MV-4-11 (cell line): ENCODE measurements at places on chromosomes 3 and 15.

GRCh38 chr3:116824208-116824607 is 114.6 kb downstream of the TUSC7 start:
- DNase-seq = peak; percentile 18

GRCh38 chr15:35603301-35603700 is 57.3 kb upstream of the DPH6 start:
- DNase-seq = no peak

- DNase-seq = no peak
Measured at GRCh38 chr3:24513463-24513862, 18.8 kb upstream of the THRB start.

- DNase-seq = no peak
Measured at GRCh38 chr15:99716540-99717095, 16.6 kb downstream of the LYSMD4 start.

DNA sequence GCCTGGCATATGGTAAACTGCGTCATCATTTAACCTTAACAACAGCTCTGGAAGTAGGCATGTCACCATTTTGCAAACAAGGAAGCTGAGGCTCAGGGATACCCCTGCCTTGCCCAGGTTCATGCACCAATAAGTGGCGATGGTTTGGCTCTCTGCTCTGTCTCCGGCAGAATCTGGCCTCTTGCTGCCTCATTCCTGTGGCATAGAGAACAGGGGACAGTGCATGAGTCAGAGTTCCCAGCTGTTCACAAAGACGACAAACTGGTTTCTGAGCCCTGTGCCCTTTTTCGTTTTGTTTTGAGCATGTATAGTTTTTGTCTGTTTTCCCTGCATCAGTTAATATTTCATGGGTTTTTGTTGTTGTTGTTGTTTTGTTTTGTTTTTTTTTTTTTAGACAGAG is 236.8 kb downstream of the OPA1 start:
- peak; percentile 21 for DNase-seq

- no peak for DNase-seq
Measured at GRCh38 chr15:40146037-40146436, 14.8 kb upstream of the BUB1B start.

- DNase-seq = peak; percentile 89
Measured at GRCh38 chr15:78108300-78109084, 16.1 kb downstream of the SH2D7 start.

GRCh38 chr3:15556512-15556911 is 35.0 kb upstream of the COLQ start:
- DNase-seq = peak; percentile 97

GRCh38 chr3:133121450-133121849 is 83.3 kb downstream of the TMEM108 start:
- no peak for DNase-seq

- peak; percentile 82 for DNase-seq
Measured at GRCh38 chr3:168047190-168047795, 48.4 kb downstream of the GOLIM4 start.

DNA sequence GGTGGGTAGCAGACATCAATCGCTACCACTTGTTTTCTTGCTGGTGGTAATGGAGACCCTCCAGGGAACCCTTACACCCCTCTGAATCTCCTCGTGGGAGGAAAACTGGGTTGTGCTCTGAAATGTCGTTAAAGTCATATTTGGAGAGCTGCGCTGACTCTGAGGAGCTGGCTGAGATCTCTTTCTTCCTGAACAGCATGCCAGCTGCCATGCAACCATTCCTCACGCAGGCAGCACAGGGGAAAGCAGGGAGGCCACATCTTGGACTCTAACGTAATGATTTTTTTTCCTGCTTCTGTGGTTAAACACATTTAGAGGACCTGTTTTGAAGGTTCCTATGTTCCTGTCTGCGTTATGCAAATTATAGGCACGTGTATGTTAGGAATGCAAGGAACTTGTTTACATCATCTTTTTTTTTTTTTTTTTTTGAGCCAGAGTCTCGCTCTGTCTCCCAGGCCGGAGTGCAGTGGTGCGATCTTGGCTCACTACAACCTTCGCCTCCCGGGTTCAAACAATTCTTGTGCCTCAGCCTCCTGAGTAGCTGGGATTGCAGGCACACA is 156.7 kb downstream of the TJP1 start:
- no peak for DNase-seq

- no peak for DNase-seq
Measured at GRCh38 chr3:86949850-86950249, 41.1 kb downstream of the VGLL3 start.

DNA sequence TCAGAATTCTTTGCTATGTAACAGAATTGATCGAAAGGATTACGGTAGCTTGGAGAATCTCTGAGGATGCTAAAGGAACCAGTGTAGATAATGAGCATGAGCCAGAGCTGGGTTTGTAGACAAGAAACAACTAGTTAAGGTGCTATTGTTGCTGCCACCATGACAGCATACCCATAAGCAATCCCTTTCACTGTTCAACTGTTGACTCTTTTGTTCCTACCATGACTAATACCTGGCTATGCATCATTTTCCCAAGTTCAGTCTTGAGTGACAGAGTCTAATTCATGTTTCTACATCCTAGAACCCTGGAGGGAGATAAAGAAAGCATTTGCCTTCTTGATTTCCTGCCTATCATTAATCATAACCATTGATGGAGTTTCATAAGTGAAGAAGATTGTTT is 600.3 kb downstream of the OTOL1 start:
- DNase-seq = no peak

DNA sequence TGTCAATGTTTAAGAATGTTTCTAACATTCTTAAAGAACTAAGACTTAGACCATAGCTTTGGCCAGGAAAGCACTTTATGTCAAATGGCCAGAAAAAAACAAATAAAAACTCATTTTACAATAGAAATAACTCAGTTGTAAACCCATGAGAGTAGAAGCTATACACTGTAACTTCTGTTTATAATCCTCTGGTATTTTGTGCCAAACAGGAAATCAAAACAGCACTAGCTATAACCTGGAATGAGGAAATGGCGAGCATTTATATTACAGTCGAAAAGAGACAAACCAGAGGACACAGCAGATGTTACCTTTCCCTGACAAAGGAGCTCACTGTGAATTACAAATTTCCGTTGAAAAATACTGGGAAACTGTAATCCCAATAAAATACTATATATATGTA is 10.3 kb downstream of the GK5 start:
- no peak for DNase-seq

DNA sequence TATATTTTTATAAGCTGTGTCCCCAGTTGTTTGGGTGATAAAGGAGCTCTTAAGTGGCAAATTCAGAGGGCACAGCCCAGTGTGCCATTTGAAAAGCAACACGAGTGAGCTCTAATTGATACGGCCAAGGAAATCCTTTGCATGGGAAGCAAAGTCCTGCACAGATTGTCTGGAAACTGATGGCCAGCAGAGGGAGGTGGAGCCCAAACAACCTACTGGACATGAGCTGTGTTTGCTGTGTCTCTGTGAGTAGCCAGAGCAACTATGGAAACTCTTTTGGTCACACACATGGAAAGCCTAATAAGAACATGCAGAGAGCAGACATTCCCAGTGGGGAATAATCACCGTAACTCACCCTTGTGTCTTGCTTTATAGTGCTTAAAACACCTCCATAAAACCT is 24.4 kb downstream of the ONECUT1 start:
- no peak for DNase-seq

GRCh38 chr3:115469649-115470048 is 153.7 kb upstream of the GAP43 start:
- no peak for DNase-seq

- DNase-seq = no peak
Measured at GRCh38 chr3:177776661-177777101, 579.4 kb upstream of the TBL1XR1 start.

GRCh38 chr15:67188551-67189218 is 65.8 kb downstream of the AAGAB start:
- DNase-seq = no peak

DNA sequence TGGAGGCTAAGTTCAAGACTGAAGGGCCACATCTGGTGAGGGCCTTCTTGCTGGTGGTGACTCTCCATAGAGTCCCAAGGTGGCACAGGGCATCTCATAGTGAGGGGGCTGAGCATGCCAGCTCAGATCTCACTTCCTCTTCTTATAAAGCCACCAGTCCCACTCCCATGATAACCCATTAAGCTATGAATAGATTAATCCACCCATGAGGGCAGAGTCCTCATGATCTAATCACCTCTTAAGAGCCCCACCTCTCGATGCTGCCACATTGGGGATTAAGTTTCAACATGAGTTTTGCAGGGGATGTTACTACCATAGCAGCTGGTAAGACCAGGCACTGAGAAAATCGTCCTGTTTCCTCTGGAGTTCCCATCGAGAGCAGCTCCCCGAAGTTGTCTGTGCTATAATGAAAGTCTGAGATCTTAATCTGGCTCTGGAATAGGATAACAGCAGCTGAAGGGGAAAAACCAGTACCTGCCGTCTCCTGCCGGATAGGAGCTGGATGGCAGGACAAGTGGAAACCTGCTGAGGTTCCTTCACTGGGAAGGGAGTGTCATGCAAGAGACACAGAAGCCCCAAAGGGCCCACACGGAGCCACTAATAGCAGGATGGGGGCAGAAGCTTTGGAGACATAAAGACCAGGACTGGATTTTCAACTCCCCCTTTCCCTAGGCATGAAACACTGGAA is 79.5 kb upstream of the EPHB3 start:
- no peak for DNase-seq

GRCh38 chr3:189108067-189108466 is 63.7 kb upstream of the TPRG1 start:
- DNase-seq = no peak

DNA sequence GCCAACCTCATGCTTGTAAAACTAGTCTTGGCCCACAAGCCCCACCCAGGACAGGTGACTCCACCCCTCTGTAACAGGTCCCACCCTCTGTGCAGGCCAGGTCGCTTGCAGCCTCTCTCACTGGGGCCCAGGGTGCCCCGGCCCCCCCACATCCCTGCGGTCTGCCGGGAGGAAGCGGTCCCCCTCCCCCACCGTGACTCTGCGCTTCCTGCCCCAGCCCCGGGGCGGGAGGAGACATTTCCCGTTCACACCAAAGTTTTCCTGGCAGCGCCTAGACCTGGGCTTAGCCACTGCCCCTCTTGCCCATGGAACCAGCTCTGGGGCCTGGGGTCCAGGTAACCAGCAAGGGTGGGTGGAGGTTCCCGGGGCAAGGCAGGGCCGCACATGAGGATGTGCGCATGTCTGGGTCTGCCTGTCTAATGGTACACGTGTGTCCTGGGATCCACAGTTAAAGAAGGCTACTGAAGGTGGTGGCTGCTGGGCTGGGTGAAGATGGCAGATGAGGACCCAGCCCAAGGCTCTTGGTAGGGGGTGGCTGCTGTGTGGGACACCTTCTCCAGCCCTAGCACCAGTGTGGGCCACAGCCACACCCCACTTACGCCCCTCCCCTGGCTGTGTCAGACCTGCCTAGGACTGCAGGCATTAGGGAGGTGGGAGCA is 8.4 kb downstream of the NBEAL2 start:
- peak; percentile 79 for DNase-seq

GRCh38 chr3:66297260-66297873 is 76.6 kb downstream of the SLC25A26 start:
- no peak for DNase-seq

GRCh38 chr3:27253391-27253790 is 115.8 kb downstream of the NEK10 start:
- DNase-seq = no peak

- DNase-seq = no peak
Measured at GRCh38 chr3:111963424-111963823, 15.4 kb upstream of the ABHD10 start.

GRCh38 chr15:55277116-55277564 is 12.5 kb downstream of the RAB27A start:
- DNase-seq = peak; percentile 96

- DNase-seq = no peak
Measured at GRCh38 chr3:123750209-123750608, 133.9 kb downstream of the MYLK start.

- DNase-seq = no peak
Measured at GRCh38 chr15:64847876-64848716, 6.4 kb downstream of the PLEKHO2 start.

- DNase-seq = peak; percentile 100
Measured at GRCh38 chr3:171813897-171814460, 3.7 kb upstream of the PLD1 start.

DNA sequence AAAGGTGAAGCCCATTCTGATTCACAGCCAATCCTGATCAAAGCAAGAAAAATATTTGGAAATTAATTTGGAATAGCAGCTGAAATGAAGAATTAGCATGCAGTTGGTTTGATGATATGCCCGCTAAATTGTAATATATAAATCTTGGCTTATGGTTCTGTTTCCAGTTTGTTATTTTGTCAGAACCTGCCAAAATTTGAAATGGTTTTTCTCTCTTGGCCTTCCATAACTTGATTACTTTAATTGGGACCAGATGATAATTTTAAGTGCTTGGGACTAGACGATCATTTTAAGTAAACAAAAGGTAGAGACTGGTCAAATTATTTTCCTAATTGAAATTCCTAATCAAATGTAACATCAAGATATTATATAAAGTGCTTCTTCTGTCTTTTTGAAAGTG is 842.4 kb downstream of the TBL1XR1 start:
- DNase-seq = no peak

DNA sequence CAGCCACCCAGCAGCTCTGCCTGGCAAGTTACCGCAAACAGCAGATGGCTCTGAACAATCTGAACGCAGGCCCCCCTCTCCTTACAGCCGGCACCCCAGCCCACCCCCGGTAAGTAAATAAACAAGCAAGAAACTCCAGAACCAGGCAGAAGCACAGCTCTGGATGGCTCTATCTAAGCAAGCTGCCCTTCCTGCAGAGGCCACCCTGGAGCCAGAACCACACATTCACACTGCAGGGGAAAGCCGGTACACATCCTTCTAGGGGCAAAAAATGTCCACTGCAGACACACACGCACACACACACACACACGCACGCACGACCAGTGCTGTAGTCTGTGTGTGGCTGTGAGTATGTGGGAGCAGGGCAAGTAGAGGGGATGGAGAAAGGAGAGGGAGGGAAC is 63.9 kb downstream of the ADCY5 start:
- no peak for DNase-seq

GRCh38 chr15:69463182-69463756 is 10.7 kb downstream of the RPLP1 start:
- no peak for DNase-seq

DNA sequence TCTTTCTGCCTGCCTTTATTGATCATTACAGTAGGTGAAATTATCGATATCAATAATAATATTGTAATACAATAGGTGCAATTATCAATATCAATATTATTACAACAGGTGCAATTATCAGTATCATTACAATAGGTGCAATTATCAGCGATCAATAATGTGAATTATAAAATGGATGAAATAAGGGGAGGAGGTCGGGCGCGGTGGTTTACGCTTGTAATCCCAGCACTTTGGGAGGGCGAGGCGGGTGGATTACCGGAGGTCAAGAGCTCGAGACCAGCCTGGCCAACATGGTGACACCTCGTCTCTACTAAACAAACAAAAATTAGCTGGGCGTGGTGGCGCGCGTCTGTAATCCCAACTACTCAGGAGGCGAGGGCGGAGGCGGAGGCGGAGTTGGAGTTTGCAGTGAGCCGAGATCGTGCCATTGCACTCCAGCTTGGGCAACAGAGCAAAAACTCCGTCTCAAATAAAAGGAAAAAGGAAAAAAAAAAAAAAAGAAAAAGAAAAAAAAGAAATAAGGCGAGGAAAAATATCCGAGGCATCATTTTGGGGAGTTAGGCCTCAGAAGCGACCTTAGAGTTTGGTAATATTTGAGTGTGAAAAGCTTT is 611 bp upstream of the BNIP2 start:
- peak; percentile 77 for DNase-seq
